ENCODE measurements at places on chromosomes 7 and 10.
A peak's percentile ranks its signal among the peaks of the same experiment; 100 is the strongest.

DNA sequence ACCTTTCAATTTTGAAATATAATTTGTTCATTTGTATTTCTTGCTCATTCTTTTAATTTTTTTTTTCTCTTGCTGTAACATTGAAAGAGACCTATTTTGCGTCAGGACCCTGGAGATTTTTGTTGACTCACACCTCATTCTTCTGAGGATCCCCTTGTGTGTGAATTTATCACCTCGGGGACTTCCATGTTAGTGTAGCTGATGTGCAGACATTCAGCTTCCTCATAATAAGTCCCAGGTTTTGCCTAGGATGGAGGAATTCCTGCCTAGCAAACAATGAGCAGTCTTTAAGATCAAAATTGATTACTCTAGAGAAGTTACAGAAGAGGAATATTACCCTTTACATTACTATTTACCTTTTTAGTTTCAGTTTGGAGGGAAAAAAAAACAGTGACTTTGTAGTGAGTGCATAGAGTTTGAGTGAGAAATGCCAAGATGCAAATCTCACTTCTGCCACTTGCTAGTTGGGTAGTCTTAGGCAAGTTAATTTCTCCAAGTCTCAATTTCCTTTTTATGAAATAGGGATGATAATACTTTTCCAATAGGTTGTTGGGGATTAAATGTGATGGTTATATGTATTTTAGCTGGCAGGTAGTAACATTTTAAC, 14.3 kb downstream of the TES start:
- DNase-seq, result no peak

DNA sequence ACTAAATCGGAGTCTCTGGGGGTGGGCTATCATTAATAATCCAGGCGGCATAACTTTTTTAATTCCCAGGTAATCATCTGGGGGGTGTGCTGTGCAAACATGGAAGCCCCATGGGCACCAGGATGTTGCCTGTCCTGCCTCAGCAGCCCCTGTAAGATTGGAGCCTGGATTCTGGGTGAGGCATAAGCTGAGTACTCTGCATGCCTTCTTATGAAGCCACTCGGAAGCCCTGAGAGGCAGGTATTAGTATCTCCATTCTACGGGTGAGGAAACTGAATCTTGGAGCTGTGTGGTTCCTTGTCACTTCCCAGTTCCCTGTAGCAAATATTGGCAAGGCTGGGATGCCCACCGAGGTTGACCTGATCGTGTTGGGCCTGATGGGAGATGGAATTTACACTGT, 7.4 kb upstream of the OPN4 start:
- DNase-seq, result no peak

DNA sequence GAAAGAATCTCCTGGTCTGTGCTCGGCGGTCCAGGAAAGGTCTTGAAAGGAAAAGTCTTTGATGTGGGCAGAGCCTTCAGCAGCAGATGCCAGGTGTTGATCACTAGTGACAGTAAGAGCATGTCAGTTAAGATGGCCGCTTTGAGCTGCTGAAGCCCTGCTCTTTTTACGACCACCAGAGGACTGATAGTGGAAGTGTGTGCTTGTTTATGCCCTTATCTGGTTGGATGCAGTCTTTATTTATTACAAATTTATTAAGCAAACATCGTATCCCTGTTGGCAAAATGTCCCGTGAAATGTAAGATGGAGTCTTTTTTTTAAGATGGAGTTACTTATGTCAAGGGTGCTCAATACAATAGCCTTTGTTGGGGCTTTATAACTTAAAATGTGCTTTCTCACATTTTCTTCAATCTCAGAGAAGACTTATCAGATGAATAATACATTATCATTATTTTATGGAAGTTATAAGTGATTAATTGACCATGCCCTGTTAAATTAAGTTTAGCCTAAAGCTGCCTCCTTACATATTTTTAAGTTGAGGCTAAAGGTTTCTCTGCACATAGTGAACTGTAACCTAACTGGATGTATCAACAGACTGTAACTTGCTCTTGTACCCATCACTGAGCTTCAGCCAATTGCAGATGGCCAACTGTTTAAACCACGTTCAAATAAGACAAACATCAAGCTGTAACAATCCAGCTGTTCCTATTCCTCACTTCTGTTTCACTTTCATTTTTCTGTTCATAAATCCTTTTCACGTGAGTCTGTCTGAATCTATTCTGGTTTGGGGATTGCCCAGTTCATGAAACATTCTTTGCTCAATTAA, 97.4 kb upstream of the PIK3CG start:
- no peak for DNase-seq

DNA sequence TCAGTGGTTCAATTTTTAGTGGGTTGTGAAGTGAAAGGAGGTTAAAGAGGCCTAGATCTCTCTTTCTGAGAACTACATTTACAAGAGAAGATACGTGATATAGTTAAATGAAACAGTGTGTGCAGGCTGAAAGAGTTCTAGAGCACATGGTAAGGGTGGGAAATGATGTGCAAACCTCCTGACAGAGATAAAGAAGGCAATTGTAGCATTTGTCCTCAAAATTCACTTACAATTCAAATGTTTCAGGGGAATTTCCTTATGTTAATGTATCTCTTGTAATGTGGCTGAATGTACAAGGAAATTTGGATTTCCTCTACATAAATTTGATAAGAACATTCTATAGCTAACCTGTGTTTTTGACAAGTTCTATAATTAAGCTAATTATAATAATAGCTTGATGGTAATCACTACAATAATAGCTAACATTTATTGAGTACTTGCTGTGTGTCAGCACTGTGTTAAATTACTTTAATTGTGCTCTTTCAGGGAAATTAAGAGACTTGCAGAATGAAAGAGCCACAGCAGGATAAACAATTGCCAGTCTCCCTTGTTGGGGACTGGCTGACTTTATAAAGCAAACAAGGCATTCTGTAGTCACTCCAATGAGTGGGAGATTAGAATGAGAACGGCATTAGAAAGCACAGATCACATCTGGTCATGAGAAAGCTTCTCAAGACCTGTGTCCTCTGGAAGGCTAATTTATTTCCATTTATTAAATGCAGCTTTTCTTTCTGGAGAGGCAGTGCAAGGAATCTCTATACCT, 139.7 kb upstream of the TMEM72 start:
- no peak for DNase-seq

- DNase-seq, result no peak
Observed at GRCh38 chr10:29870522-29871044, 188.8 kb downstream of the JCAD start.

GRCh38 chr7:138755331-138755747, 42.5 kb upstream of the TMEM213 start:
- DNase-seq, result no peak

- peak; percentile 65 for DNase-seq
Observed at GRCh38 chr10:13971601-13972475, 358.9 kb downstream of the FRMD4A start.
